ENCODE measurements at places on chromosomes 4 and X.

GRCh38 chr4:3417448-3417847 lies 24.3 kb upstream of the HGFAC start:
- no peak for DNase-seq

DNA sequence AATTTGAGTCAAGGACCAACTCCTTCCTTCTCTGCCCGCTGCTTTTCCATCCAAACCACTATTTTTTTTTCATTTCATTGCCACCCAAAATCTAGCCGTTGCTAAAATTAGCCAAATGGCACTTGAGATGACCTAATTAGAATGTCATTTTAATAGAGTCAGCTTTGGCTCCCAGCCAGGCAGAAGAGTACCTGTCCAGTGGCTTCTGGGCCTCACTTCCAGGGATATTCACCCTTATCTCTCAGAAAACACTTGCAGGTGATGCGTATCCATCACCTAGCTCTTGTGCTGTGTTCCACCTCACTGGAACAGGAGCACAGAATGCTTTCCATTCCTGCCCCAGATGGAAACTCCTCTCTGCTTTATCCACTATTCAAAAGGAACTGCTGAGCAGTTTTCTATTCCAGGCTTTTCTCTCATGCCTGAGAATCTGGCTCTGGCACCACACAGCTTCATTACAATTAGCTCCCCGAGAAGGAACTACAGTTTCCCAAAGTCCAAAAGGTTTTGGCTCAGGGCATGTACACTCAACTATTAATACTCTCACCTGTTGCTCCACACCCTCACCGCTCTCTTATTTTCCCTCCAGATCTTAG lies 18.5 kb downstream of the MAGEA9B start:
- DNase-seq: no peak

GRCh38 chr4:6282314-6282771 lies 12.7 kb downstream of the WFS1 start:
- DNase-seq: no peak

DNA sequence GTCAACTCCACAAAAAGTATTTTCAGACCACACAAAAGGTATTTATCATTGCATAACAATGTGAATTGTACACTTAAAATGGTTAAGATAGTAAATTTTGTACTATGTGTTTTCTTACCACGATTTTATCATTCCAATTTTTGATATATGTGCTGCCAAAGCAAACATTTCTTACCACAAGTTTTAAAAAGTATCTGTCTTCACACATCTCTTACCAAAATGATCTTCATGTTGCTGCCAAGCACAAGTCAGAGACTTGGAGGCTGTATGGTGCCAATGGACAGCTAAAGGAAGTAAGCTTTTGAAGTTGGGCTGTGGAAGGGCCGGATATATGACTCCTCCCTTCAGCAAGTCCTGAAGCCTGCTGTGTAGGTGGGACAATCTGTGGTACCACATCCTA lies 67.9 kb downstream of the TMLHE start:
- no peak for DNase-seq

DNA sequence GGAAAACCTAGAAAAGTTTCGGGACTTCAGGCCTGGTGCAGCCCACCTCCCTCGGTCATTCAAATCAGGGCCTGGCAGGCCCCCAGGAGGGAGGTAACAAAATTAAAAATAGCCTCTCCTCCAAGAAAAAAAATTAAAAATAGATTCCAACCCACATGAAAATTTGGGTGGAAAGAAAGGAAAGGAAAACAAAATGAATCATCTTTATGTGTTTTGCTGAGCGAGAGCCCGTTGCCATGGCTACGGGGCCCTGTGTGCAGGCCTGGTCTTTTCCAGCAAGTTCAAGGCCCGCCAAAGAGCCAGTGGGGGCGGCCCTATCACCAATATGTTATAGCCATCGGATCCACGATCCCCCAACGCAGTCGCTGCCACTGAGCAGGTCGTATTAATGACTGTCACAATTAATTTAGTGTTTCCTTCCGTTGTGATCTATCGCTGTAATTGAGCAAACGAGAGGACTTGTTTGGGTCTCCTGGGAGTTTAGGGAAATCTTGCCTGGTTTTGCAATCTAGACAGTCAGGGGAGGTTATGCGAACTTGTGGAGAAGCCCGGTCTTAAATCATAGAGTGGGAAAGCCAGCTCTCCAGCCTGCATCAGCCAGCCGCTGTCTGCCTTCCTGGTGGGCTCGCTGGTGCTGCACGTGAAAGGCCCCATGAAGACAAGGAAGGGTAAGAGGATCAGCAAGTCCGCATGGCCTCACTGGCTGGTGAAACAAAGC lies 452.4 kb downstream of the BCOR start:
- no peak for DNase-seq

GRCh38 chrX:56757327-56757726 lies 28.3 kb downstream of the NBDY start:
- DNase-seq: no peak

DNA sequence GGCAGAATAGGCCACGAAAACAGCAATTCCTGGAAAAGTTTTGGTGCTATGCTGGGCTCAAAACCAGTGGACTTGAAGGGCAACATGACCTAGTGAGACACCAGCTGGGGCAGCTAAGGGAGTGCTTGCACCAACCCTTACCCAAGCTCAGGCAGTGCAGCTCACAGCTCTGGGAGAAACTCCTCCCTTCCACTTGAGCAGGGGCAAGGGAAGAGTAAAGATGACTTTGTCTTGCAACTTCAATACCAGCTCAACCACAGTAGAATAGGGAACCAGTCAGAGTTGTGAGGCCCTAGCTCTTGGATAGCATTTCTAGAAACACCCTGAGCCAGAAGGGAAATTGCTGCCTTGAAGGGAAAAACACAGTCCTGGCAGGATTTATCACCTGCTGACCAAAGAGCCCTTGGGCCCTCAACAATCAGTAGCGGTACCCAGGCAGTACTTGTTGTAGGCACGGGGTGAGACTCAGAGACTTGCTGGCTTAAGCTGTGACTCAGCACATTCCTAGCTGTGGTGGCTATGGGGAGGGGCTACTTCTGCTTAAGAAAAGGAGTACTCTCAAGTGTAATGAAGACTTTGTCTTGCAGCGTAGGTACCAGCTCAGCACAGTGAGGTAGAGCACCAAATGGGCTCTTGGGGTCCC lies 19.7 kb upstream of the ABCG2 start:
- DNase-seq: no peak

DNA sequence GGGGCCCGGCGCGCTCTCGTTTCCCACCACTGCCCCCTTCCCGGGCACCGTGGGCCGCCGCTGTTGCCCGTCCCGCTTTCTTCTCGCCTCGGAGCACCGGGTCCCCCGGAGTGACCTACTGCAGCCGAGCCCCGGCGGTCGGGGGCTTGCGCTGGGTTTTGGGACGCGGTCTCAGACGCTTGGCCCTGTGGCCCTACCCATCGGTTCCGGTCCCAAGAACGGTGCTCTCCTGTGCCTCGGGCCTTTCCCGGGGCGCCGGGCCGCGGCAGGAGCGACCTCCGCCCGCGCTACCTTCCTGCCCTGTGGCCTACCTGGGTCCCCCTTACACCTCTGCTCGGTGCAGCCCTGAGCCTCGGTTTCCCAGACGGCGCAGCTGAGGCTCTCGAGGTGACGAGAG lies 21.6 kb upstream of the HMX1 start:
- DNase-seq: no peak

DNA sequence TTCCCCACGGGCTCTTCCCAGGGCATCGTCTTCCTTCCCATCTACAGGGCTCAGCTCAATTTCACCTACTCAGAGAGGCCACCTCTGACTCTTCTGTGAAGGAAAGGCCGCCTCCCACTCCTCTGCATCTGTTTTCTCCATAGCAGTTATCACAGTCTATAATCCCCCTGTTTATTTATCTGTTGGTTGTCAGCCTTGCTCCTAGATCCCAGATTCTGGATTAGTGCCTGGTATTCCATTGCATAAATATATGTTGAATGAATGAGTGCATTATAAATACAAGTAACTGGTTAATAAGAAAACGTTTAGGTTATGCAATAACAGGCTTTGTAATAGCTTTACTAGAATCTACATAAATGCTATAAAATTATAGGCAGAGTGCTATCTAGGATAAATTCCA lies 52.9 kb downstream of the NSG1 start:
- DNase-seq: no peak

GRCh38 chrX:115525486-115525885 lies 35.5 kb upstream of the PLS3 start:
- no peak for DNase-seq

DNA sequence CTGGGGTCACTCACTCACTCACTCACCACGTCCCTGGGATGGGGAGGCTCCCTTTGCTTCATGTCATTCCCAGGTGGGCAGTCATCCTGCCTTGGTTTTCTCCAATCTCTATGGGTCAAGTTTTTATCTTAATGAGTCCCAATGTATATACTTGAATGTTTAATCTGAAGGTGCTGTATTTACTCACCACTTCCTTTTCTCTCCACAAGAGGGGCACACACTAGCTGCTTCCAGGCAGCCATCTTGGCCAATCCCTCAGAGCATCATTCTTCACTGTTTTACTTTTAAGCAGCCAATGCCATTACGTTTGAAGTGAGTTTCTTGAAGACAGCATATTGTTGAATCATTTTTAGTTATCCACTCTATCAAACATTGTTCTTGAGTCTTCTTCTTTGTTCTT lies 153.4 kb upstream of the ARSJ start:
- DNase-seq: no peak

DNA sequence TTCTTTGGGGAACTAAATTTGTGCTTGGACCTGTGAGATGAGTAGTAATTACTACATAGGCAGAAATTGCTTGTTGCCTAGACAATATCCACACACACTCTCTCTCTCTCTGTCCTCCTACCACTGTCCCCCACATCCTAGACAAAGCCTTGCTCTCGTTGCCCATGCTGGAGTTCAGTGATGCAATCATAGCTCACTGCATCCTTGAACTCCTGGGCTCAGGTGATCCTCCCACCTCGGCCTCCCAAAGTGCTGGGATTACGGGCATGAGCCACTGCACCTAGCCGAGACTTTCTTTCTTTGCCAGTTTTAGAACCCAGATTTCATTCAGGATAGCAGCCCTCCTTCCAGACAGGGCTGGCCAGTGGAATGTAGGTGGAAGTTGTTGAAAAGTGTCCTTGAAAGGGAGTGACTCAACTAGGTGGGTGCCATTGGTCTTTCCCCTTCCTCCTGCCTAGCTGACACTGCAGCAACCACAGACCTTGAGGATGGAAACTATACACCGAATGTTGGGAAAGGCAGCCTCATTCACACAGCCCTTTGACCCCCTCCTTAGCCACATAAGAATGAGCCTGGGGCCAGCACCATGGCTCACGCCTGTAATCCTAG lies 16.8 kb upstream of the LAP3 start:
- DNase-seq: no peak

GRCh38 chrX:113289503-113289902 lies 448.9 kb upstream of the AMOT start:
- DNase-seq: no peak

DNA sequence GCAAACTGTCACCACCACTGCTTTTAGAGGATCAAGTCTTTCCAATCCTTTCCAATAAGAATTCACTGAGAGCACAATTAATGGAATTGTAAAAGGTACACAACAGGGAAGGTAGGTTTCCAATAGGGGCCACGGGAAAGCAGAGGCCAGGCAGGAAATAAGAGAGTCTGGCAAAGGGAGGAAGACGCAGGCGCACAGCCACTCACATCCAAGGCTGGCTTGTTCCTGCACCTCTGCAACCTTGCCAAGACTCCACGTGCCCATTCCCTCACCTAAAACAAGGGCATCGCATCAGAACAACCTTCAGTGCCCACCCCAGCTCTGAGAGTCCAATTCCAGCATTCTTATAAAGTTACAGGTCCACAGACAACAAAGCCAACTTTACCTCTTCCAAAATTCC lies 81.2 kb downstream of the AFAP1 start:
- no peak for DNase-seq

- DNase-seq: no peak
Measured at GRCh38 chrX:70907900-70908299, 611 bp downstream of the TEX11 start.

DNA sequence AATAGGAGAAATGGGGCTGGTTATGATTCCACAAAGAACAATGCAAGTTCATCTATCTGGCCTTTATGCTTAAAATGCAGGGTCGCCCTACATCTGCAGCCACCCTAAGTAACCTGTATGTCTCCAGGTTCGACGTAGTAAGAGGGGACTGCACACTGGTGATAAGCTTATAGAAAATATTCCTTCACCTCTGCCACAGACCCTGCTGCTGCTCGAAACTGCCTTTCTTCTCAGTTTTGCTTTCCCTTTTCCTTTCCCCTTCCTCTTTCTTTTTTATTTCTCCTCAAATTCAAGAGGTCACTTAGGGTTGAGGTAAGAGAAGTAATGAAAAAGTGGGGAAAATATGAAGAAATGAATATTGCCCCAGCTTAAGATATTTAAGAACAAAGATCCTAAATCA lies 123.5 kb downstream of the DCHS2 start:
- DNase-seq: no peak

Data from amniotic stem cell (primary cell).